ENCODE measurements at places on chromosomes 7 and 10. TPM values are rescaled to one million over a fixed set of nuclear protein-coding genes. Genes with fewer than 3 reads are reported as not detected.

Gene EPHB6
- 65.6 TPM for total RNA-seq

Gene CDHR1
- 0.24 TPM for total RNA-seq

Gene OPALIN
- not detected for total RNA-seq

Gene ZNF467
- 7.4 TPM for total RNA-seq

Gene BAMBI
- 11.4 TPM for total RNA-seq

Gene MMP21
- total RNA-seq, result not detected

Gene NOC3L
- 23.1 TPM for total RNA-seq

Gene KLHL7
- total RNA-seq, result 51.7 TPM

- DNase-seq, result no peak
Observed at GRCh38 chr10:101446947-101447346, 93.0 kb downstream of the BTRC start.

DNA sequence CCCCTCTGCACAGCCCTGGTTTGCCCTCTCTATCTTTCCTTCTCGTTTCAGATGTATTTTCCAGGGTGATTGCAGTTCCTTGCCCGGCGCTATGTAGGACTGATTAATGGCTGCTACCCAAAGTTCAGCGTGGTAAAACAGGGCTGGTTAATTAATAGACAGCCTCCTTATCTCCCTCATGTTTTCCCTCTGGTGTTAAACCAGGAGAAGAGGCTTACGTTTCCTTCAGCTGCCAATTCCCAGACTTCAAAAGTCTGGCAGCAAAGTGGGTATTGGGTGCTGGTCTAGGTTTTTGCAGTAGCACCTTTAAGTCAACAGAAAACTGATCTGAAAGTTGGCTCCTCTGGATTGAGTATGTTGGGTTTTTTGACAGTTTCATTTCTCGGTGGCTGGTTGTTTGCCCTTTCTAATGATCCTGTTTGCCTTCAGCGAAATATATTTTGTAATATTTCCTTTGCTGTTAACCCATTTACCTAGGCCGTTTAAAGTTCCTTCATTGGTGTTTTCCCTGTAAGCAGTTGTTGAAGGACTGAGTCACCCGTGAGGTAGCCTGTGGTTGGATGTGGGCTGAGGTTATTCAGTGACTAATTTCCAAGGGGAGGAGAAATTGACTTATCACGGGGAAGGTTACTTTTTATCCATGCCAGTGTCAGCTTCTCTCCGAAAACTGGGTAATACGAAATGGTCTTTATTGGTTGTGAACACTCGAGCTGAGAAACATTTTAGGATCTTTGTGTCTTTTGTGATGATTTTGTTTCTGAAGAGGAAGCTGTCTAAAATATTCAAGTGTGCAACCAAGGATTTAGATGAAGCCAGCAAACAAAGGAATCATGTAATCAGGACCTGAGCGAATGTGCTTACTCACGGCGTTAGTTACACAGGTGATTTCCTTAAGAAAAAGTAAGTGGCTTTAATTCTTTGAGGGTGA, 257.2 kb downstream of the KIAA1217 start:
- no peak for DNase-seq

- DNase-seq, result no peak
Observed at GRCh38 chr10:97426776-97427570, 982 bp downstream of the PGAM1 start.

DNA sequence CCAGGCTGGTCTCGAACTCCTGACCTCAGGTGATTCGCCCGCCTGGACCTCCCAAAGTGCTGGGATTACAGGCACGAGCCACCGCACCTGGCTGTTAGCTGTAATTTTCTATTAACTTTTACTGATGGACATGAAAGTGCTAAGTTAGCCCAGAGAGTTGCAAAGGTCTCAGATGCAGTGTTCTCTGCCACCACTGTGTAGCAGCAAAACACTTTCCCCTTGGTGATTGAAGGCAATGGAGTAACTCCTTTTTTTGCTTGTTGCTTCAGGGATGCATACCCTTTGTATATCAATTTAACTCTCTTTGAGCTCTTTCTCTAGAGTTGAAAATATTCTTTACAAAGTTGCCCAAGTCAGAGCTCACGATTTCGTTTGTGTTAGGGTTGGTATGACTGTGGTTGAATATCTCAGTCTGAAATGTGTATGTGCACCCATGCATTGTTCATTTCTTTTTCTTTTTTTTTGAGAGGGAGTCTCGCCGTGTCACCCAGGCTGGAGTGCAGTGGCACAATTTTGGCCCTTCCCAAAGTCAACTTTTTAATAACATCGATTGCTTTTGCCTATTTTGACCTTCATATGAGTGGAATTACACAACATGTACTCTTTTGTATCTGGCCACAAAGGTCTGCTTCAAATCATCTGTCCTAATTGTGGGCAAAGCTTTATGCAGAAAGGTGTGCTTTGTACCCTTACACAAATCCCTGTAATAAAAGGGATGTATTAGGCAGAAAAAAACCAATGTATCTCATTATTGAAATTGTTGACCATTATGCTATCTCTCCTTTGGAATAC, 52.6 kb downstream of the GTF2I start:
- no peak for DNase-seq

- DNase-seq, result no peak
Observed at GRCh38 chr7:124575176-124575575, 190.4 kb downstream of the GPR37 start.

DNA sequence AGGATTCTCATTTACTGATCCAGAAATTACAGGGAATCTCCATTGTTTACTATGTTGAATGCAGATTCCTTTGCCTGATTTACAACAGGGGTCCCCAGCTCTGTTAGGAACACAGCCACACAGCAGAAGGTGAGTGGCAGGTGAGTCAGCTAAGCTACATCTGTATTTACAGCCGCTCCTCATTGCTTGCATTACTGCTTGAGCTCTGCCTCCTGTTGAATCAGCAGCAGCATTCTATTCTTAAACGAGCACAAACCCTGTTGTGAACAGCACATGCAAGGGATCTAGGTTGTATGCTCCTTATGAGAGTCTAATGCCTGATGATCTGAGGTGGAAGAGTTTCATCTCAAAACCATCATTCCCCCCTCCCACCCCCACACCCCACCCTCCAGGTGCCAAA, 23.3 kb upstream of the CELF2 start:
- DNase-seq, result no peak

DNA sequence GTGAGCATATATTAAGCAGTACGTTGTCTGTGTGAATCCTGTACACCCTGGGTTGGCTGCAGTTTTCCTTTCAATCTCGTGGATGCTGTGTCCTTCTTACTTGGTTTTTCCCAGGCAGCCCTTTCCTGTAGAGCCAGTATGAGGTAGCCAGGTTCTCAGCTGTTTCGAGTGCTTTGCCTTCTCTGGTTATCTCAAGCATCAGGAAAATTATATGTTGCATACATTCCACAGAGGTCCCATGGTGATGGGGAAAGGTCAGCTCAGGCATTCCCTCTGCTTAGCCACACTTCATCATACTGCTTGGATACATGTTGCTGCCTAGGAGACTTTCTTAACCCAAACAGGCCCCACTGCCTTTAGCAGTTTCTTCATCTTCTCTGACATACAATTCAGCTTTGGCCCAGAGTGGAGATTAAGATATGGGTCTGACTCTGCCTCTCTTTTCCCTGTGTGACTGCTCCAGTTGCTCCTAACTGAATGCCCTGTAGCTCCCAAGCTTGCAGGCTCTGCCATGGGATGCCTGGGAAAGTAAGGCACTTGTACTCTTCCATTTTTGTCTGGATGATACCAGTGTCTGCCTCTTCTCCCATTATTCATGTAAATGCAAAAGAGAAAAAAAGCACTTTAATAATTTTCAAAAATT, 11.3 kb downstream of the GNAI1 start:
- DNase-seq, result no peak

GRCh38 chr7:4631380-4632179, 50.5 kb upstream of the FOXK1 start:
- DNase-seq, result peak; percentile 50

DNA sequence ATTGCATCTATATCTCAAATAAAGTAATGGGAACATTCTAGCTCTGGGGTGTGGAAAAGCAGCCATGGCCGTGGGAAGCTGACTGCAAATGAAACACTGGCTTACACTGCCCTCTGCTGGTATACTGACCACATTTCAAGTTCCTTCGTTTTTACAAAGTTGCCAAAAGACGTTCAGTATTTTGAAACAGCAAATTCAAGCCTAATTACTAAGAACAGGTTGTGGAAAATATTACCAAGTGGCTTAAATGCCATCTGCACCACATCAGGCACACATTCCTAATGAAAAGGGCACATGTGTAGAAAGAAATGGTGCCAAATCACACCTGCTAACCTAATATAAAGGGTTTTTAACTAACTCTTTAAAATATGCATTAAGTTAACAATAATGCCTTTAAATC, 83.9 kb downstream of the JAZF1 start:
- DNase-seq, result no peak

GRCh38 chr7:13286916-13287315, 599.5 kb downstream of the ARL4A start:
- DNase-seq, result no peak

DNA sequence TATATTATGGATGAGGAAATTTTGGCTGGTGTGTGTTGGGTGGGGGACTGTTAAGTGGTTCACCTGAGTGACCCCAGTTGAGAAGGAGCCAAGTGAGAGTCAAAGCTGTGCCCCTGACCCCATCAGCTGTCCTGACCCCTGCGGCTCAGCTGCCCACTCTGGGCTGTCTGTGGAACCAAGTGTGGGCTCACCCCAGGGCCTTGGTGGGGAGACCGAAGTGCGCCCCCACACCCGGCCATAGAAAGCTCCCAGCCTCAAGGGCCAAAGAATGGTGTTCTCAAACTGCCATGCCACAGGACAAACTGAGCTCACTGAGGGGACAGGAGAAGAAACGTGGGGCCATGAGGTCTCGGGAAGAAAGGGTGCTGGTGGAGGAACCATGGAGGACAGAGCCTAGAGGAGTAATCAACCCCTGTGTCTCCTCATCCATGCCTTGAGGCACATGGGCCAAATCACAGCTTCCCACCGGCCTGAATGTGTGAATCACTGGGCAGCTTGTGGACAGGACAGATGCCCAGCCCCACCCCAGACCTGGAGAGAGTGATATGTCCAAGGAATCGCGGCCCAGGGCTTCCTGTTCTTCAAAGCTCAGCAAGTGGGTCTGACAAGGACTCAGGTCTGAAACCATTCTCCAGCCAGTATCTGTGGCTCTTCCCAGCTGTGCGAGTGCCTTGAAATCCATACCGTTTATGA, 86.2 kb upstream of the CACUL1 start:
- no peak for DNase-seq

DNA sequence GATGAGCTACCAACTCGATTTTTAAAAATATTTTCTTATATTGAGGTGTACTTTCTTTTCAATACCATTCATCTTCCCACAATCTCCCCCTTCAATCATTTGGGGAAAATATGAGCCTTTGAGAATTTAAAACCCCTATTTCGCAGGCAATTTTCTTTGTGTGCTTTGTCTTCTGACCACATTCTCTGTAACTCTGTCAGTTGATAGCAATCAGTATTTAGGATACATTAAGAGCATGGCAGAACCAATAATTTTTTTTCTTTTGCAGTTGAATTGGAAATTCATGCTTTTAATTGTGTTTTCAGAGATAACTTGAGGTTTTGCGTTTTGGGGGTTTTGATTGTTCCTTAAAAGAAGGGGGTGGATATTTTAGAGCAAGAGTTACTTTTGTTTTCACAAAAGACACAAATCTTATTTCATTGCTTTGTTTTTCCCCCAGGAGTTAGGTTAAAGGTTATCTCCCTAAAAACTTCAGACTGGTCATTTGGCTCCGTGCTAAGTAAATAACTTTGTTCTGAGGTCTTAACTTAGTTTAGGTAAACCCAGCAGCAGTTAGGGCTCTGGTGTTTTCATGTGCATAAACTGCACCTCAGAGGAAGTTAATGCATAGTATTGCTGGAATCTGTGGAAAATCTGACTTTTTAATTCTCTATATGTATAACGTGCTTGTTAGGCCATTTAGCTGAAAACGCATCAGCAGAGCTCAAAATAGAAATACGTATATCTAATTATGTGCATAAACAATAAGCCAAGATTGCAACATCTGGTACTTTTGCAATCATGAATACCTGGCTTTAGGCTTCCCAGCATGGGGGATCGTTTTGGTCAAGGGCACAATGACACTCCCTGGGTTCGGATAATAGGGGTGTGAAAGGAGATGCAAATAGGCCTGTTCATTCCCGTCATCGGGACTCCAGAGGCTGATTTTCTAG, 676.4 kb upstream of the ANKRD30A start:
- DNase-seq, result no peak

DNA sequence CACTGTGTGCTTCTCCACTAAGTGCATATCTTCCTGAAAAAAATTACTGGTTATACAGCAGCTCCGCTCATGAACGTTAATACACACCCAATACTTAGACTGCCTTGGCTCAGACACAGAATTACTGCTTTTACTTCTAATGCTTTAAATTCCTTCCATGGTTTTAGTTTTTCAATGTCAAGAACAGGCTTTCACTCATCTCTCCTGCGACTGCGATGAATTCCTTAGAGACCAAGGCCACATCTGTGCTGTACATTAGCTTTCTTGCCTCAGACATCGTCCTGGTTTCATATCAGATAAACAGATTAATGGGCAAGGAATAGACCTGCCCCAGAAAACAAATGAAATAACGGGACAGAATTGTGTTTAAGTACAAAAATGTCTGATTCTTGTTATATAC, 120.2 kb downstream of the CYP26A1 start:
- no peak for DNase-seq

DNA sequence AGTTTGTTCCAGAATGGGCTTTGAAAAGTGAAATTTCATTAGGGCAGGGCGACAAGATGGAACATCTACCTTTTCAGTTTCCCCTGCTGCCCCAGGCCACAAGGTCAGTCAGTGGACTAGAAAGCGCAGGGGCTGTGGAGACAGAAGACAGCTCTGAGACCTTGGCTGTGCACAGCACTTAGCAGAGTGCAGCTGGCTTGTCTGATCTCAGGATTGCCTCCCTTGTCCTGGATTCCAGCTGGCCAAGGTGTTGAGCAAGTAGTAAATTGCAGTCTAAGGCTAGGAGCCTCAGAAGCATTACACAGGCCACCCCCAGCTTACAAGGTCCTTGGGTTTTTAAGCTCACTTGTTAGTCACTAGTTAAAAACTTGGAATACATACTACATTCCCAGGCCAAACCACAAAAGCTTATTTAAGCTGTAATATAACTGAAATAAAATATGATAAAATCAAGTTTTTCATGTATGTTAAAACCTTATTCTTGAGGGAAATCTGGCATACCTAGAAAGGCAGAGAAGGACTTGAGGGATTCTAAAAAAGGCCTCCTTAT, 67.3 kb upstream of the NPY start:
- DNase-seq, result no peak

- no peak for DNase-seq
Observed at GRCh38 chr10:90856964-90857634, 740 bp downstream of the HTR7 start.

DNA sequence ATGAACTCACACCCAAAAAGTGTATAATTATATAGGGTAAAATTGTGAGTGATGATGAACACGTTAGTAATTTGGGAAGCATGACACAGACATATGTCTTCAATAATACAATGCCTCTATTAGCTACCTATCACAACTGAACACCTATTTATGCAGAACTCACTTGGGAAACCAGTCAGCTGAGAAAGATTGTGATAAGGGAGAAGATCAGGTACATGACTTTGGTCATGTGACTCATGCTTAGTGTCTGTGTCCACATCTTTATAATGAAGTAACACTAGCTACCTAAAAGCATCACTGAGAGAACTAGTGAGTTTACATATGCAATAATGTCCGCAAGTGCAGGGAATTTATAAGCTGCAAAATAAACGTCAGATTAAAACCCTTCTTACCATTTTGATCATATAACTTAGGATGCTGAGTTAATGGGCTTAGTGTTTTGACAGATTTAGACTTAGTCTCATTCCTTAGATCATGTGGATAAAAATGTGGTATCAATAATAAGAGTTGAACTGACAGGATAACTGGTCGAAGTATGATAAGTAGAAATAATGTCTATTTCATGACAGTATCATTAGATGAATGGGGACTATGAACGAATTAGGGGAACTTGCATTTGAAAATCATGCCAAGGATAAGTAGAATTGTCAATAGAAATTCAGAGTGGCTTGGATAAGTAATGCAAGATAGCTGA, 11.6 kb downstream of the VWDE start:
- DNase-seq, result no peak

Measured in omental fat pad (tissue), 4 donors.